ENCODE measurements at places on chromosomes 16 and 17.

DNA sequence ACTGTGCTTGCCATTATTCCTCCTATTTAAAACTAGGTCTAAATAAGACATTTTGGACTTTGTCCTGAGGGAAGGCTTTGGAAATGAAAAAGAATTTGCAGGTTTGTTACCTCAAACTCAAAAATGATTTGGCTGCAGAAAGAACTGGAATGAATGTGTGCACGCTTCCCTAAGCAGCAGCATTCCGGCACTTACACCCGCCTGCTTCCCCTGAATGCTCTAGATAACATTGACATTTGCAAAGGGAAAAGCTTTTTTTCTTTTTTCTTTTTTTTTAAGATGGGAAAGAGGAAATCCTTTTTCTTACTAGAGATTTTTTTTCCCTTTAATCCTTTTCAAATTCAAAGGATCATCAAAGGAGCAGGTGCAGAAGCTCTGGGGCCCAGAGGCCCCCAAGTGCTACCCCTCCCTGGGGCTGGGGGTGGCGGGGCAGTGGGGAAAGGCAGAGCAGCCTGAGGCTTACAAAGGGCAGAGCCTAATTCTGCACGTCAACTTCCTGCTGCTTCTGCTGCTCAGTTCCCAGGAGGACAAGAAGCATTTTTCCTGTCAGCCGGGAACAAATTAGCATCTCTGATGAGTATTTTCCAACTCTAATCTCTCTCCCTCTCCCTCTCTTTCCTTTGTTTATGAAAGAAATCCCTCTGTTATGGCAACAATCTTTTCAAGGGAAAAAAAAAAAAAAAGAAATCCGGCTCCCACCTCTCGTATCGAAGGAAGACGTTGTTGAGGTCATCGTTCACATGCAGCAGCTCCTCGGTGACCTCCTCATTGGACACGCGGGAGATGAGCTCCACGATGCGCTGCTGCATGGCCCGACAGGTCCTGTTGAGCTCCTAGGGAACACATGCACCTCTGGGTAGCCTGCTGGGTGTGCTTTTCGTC lies 32.1 kb upstream of the SREBF1 start:
- DNase-seq = no peak

GRCh38 chr17:28759256-28759865 lies 15.6 kb downstream of the TRAF4 start:
- DNase-seq = no peak

DNA sequence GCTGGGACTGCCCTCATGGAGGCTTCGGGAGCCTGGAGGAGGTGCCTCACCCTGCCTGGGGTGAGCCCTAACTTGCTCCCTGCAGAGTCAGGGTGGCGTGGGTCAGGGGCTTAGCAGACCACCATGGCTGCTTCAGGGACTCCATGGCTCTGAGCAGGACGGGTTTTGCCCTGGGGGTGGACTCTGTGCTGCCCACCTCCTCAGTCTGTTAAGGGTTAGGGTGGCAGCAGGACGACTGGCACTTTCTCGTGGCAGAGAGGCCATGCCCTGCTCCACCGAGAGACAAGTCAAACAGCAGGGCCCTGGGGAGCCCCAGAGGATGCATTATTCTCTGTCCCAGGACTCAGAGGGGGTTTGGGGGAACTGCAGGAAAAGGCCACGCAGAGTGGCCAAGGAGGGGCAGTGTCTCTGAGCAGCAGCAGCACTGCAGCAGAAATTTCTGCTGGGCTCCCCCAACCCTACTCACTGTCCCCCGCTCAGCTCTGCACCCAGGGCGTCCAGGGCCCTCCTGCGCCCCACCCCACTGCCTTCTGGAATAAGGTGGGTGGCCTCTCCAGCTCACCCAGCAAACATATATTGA lies 1.8 kb upstream of the PRSS22 start:
- DNase-seq = no peak

DNA sequence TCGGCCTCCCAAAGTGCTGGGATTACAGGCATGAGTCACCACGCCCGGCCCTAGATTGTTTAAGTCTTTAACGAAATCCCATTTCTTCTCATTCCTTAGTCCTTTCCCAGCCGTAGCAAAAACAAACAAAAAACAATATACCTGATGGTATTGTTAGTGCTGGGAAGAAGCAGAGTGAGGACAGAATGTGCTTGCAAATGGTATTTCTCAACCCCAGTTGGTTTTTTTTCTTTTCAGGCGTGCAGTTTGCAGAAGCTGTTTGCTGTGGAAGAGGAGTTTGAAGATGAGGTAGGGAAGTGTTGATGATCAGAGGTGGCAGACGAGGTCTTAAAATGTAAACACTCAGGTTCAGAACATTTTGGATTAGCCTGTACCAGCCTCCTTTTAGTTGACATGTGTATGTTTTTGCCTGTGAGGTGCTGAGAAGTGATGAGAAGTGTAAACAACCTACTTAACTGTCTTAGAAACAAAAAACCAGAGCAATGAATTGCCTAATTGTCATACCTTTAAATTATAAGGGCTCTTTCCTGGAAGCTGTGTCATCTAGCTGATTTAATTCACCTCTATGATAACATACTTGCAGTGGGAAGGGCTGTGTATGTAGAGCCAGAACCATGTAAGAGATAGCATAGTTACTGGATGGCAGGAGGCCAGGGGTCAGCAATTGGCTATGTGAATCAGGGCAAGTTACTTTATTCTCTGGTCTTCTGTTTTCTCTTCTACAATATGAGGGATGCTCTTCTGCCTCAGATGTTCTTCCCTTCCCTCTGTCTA lies 3.4 kb downstream of the HROB start:
- DNase-seq = no peak
